ENCODE measurements at places on chromosomes 6 and 20.

- DNase-seq, result no peak
These were observed 66.1 kb downstream of the EFCAB8 start for GRCh38 chr20:32924781-32925180.

- no peak for DNase-seq
These were observed 64.8 kb upstream of the NAA20 start for GRCh38 chr20:19952392-19952791.

DNA sequence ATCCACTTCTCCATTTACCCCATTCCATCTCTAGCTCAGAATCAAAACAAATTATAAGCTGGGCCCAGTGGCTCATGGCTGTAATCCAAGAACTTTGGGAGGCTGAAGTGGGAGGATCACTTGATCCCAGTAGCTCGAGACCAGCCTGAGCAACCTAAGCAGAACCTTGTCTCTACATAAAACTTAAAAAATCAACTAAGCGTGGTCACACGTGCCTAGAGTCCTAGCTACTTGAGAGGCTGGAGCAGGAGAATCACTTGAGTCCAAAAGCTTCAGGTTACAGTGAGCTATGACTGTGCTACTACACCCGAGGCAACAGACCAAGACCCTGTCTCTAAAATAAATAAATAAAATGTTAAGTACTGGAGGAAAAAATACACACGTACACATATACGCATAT lies 74.7 kb upstream of the RUNX2 start:
- DNase-seq, result no peak

GRCh38 chr6:29763491-29764289 lies 40.5 kb downstream of the HLA-F start:
- DNase-seq, result no peak
